ENCODE measurements at places on chromosomes 5 and 9.

DNA sequence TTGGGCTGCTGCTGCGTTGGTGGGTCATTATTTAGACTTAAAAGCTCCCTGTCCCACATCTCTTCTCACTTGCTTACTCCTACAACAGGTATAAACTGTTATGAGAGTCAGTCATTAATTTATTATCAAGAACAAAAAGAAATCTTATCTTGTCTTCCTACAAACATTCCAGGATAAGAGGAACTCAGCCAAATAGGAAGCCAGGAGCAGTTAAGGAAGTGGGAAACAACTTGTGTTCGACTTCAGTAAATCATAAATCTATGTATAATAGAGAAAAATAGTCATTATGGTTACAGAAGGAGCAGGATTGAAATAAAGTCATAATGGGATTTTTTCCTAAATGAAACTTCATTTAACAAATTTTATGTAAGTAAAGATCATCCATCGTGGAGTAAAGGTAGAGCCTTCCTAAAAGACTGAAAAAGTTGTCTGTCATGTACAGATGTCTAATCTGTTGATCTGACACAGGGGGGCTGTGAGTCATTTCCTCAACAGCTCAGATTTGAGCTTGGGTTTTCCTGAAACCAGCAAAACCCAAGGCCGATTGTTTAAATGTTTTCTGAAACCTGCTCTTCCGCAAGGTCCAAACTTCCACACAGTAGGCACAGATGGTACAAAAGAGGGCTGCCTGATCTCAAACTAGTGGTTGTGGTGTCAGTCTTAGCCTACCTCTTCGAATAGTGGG is 25.3 kb upstream of the LRRTM2 start:
- no peak for DNase-seq

DNA sequence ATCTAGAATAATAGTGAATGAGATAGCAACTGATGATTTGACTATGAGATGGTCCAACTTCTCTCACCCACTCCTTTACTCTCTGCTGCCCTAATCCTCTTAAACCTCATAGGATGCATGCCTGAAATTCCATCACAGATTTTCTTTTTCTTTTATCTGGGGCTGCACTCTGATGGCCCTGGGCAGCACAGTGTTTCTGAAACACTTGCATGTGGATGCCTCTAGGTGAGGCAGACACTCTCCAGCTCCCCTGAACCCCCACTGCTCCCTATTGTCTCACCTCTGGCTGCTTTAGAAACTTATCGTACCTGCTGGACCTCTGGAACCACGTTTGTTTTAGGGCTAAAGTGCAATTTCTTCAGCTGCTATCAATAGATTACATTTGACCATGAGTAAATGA is 67.5 kb downstream of the HTR4 start:
- DNase-seq = no peak

DNA sequence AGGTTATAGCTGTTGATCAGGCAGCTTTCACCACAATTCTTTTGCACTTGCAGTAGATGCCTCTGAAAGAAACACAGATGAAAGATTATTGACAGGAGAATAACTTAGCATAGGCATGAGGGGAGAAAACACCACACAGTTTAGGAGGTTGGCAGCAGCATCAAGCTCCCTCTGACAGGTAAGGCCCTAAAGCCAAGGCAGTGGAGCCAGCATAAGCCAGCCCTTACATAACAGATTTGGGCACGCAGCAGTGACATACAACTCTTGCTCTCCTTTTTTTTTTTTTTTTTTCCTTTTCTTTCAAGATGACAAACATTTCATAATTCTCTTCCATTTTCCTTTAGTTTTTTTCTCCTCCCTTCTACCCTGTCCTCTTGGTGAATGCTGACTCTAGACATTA is 257.6 kb upstream of the ADAMTSL1 start:
- DNase-seq = no peak

DNA sequence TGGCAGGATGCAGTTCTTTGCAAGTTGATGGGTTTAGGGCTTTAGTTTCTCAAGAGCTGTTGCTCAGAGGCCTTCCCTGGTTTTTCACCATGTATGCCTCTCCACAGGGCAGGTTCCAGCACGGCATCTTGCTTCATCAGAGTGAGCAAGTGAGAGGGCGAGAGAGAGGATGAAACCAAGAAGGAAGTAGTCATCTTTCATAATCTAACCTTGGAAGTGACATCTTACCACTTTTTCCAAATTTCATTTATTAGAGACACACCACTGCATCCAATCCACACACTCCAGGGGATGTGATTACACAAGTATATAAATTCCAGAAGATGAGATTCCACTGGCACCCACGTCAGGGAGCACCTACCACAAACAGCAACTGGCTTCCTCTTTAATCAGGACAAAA is 294.4 kb downstream of the MARCHF11 start:
- DNase-seq = no peak

GRCh38 chr5:31832966-31833365 is 194.0 kb downstream of the PDZD2 start:
- no peak for DNase-seq

- DNase-seq = no peak
These were observed 51.5 kb downstream of the SHOC1 start for GRCh38 chr9:111743275-111743674.

DNA sequence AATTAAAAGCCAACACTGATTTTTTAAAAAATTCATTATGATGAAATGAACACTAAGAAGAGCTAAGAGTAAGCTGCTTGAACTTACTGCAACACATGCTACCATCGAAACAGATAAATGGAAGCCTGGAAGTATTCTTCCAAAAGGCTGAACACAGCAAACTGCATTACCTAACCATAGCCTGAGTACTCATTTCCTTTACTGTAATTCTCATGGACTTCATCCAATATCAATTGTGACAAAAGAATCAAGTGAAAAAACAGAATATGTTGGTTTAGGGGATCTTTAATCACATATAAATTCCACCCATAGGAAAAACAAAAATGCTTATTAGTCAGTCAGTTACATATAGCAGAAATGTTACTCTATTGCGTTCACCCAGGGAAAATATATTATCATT is 68.5 kb downstream of the DROSHA start:
- DNase-seq = no peak

- DNase-seq = no peak
These were observed 8.6 kb downstream of the UCK1 start for GRCh38 chr9:131522257-131523085.

- DNase-seq = no peak
These were observed 209.0 kb upstream of the RPS23 start for GRCh38 chr5:82487131-82487530.

DNA sequence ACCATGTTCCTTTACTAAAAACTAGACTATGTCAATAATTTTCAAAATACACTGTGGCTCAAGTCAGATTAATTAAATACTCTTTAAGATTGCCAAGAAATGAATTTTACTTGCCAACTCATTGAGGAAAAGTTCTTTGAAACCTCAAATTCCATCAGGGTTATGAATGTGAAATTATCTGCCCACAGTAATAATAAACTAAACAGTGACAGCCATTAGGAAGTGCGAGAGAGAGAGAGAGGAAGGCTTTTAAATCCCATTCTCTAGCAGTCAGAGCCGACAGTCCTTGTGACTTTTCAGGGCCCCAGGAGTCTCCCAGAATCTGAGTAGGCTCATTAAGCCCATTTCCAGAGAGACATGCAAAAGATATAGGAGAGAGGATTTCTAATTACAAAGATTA is 236.1 kb downstream of the MARCHF11 start:
- DNase-seq = no peak

- DNase-seq = no peak
These were observed 246.9 kb upstream of the ZNF462 start for GRCh38 chr9:106616026-106616425.

- DNase-seq = no peak
These were observed 367.5 kb upstream of the PTGER4 start for GRCh38 chr5:40312205-40312604.

GRCh38 chr9:125966466-125966865 is 219.3 kb downstream of the PBX3 start:
- no peak for DNase-seq

DNA sequence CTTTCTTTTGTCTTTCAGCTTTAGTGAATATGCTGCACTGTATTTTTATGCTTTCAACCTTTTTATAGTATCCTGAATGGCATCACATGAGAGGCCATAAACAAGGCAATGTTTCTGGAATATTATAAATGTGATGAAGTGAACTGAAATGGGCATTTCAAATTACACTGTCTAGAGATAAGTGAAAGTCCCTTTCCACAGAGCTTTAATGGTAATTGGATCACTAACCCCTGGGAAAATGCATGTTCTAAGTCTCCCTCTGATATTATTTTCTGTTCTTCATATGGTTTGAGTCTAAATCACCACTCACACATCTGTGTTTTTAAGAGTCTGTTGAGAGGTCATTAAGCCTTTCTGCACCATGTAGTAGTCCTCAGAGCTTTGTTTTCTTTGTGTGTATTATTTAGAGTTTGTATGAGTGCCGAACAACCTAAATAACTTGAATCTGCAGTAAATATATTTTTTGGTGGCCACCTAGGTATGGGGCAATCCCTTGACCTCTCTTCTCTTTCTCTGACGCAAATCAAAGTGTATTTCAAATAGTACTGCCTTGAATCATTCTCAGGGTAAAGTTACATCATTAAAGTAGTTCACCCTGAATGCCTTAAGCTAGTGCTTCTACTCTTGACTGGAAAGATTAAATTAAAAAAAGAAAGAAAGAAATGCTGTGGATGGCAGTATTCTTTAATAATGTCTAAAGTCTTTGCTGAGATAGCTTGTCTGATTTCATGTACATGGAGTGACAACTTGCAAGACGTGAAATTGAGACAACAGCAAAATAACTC is 1931.0 kb upstream of the CDH6 start:
- DNase-seq = no peak

GRCh38 chr9:93452710-93453046 is 703 bp downstream of the FAM120AOS start:
- DNase-seq = no peak

- no peak for DNase-seq
These were observed 124.6 kb downstream of the ACER2 start for GRCh38 chr9:19533373-19533772.

- no peak for DNase-seq
These were observed 7.7 kb upstream of the TTC23L start for GRCh38 chr5:34831303-34831702.

DNA sequence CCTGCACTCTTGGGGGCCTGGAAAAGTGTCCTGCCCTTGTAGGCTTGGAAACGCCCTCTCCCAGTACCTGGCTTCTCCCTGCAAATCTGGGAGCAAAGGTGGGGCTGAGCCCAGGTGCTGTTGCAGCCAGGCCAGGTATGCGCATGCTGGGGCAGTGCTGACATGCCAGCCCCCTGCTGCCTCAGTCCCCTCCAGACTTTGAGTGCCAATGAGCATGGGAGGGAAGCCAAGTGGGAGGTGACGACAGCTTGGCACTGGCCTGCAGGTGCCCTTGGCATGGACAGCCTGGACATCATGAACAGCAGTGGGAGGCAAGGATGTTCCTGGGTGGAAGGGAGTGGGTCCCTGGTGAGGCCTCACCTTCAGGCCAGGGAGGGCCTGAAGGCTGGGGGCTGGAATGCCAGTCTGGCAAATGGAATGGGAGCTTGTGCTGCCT is 1494.4 kb upstream of the NUDT12 start:
- DNase-seq = no peak

DNA sequence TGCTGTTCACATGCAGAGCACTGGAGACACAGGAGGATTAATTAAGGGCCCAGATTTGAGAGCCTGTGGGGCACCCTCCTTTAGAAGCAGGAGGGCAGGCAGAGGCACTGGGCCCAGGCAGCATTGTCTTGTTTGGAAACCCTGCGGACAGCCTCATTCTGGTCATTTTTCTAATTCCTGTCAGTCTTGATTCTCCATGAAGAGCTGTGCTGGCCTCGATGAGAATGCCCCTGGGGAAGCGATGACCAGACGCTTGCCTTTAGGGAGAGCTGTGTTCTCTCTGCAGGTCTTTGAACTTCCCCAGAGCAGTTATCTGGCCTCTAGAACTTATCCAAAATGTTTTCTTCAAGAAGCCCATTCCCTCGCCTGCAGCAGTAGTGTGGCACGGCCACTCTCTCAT is 117.8 kb upstream of the PTCH1 start:
- no peak for DNase-seq

GRCh38 chr5:6476313-6476661 is 27.6 kb downstream of the UBE2QL1 start:
- no peak for DNase-seq

GRCh38 chr5:126339215-126339805 is 83.9 kb upstream of the GRAMD2B start:
- DNase-seq = no peak

DNA sequence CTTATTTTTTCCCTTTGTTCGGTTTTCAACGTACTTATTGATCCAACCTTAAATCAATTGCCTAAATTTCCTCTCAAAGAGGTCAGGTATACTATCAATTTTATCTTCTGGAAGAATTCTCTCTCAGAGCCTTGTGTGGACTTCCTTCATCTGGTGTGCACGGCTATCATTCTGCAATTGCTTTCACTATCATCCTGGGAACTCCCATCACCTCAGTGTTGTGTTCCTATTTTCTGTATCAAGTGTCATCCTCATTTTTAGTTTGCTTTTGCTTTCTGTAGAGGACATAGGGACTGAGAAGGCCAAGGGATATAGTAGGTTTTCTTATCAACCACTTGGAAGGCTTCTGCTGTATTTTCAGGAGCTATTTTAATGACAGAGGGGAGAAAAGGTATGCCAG is 11.3 kb downstream of the STOM start:
- DNase-seq = no peak

DNA sequence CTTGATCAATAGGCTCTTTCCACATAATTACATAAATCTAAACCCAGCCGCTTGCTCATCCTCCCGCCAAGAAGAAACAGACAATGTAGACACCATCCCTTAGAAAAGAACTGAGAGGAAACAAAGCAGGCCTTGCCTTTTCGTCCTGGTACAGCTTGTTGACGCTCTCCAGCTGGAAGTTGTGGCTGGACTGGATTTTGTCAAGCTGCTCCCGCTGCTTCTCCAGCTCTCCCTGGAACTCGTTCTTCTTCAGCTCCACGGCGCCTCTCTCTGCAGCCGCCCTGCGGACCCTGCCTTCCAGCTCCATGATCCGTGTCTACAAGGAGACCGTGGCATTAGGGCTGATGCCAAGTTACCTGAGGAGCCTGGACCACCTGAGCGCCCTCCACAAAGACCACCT is 22.1 kb downstream of the GOLM1 start:
- no peak for DNase-seq

DNA sequence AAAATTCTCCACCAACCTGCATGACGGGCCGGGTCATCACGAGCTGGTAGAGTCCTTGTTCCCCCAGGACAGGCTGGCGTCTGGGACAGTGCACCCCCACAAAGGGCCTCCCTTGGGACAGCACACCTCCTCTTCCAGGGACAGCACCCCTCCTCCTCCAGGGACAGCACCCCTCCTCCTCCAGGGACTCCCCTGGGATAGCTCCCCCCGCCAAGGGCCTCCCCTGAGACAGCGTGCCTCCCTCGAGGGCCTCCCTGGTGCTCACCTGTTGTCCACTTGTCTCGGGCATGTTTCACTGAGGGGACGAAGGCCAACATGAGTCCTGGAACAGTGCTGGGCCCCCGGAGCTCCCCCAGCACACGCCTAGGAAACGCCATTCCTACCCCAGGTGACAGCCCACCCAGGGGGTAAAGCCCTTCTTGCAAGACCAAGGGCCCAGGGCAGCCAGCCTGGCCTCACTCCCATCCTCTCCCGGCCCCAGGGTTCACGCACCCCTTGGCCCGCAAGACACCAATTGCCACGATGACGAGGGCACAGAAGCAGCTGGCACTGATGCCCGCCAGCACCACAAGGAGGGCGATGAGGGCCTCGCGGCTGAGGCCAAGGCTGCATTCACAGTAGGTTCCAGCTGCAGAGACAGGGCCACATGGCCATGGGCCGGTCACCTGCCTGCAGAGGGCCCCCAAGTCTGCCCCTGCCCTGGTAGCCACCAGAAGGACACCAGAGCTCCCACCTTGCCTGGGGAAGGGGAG is 531 bp downstream of the TMEM210 start:
- no peak for DNase-seq
